Ureter (tissue), 1 donor: ENCODE measurements at places on chromosomes 3 and 15.

- DNase-seq: no peak
These were observed 100.1 kb downstream of the IGF2BP2 start for GRCh38 chr3:185724761-185725160.

DNA sequence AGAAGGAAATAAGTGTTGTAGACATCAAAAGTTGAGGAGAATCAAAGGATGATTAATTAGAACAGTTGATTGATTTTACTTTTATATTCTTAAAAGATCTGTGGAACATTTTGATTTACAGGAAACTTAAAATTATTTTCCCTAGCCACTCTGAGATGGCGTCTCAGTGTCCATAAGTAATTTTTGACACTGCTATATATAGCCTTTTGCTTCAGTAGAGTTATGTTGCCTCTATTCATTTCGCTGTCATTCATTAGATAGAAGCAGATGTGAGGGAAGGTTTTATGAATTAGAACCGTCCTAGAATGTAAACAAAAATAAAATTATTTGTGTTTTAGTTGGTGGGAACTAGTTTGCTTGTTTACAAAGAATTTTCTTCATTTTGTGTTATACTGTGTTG lies 51.1 kb upstream of the EIF3J start:
- no peak for DNase-seq

GRCh38 chr3:182331341-182331740 lies 462.0 kb upstream of the ATP11B start:
- DNase-seq: no peak

GRCh38 chr15:35885870-35886269 lies 339.9 kb upstream of the DPH6 start:
- DNase-seq: no peak

DNA sequence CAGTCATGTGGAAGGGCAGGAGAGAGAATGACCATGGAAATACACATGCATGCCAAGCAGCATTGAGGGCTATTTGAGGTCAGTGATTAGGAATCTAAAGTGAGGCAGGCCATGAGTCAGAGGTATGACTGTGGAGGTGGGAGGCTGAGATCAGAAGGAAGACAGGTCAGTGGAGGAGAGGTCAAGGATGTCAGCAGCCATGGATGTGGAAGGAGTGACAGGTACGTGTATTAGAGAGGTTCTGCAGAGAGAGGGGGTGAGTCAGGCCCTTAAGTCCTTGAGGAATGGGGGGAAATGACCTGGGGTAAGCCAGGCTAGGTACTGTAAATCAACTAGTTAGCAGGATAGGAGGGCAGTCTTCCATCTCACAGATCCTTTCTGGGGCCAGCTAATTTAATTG lies 166.6 kb downstream of the ANO10 start:
- DNase-seq: no peak

DNA sequence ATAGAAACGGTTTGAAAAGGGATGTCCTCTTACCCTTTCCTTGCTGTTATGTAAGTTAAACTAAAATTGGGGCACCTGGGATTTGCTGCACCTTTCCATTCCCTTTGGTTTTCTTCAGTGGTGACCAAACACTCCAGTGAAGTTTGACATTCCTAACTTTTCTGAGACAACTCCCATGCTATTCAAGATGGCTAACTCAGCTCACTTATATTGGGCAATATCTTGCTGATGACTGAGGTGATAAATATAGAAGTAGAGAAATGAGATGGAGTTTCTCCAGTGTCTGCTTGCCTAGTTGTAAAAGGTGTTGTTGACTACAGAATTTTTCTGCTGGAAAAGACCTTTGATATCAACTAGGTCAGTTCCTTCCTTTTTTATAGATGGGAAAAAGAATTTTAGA lies 291.8 kb downstream of the GAP43 start:
- DNase-seq: no peak

GRCh38 chr15:58758141-58758540 lies 8.6 kb upstream of the ADAM10 start:
- DNase-seq: no peak

DNA sequence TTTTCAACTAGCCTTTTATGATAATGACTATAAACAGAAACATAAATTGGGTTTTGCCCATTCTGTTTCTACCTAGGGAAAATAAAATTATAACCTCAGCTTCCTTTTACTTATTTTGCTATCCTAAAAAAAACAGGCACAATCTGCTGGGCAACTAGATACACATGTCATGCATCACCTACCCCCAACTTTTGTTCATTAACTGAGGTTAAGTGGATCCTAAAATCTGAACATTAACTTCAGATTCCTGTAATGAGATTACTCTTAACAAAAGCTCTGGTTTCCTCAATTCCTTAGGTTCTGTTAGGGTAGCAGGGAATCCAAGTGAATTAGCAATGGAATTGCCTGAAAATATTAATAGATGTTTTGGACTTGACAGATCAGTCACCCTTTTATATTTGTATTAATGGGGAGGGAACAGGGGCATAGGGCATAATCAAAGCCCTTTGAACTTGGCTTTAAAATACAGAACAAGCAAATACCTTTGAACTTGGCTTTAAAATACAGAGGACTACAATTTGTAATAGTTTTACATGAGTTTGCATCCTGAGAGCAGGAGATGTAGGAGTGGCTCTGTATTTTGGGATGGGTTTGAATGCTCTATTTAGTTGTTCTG lies 106.6 kb downstream of the FEZF2 start:
- no peak for DNase-seq

GRCh38 chr3:186915806-186916796 lies 14.2 kb upstream of the ST6GAL1 start:
- DNase-seq: no peak

DNA sequence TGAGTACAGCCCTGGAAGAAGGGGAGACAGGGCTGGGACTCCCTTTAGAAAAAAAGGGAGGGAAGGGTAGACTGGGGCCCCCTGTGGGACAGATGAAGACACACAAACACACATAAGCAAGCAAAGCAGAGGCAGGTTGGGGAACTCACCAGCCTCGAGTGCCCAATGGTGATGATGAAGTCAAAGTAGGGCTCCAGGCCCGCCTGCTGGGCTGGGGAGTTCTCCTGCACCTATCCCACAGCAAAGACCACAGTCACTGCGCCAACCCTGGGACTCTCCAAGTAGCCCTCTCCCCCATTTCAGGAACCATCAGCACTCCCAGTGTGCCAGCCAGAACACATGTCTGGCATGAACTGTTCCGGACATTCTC lies 4.1 kb downstream of the GORASP1 start:
- DNase-seq: peak; percentile 38

DNA sequence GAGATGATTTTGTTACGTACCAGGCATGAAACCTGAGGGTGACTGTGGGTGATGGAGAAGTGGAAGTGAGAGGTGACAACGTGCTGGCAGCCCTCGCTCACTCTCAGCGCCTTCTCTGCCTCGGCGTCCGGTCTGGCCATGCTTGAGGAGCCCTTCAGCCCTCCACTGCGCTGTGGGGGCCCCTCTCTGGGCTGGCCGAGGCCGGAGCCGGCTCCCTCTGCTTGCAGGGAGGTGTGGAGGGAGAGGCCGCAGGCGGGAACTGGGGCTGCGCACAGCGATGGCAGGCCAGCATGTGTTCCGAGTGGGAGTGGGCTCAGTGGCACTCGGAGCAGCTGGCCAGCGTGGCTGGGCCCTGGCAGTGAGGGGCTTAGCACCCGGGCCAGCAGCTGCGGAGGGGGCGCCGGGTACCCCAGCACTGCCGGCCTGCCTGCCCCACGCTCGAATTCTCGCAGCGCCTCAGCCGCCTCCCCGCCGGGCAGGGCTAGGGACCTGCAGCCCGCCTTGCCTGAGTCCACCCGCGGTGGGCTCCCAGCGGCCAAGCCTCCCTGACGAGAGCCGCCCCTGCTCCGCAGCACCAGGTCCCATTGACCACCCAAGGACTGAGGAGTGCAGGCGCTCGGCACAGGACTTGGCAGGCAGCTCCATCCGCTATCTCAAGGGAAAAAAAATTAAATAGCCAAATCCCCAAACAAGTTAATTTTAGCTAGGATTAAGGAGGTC lies 29.7 kb upstream of the MYRIP start:
- no peak for DNase-seq

DNA sequence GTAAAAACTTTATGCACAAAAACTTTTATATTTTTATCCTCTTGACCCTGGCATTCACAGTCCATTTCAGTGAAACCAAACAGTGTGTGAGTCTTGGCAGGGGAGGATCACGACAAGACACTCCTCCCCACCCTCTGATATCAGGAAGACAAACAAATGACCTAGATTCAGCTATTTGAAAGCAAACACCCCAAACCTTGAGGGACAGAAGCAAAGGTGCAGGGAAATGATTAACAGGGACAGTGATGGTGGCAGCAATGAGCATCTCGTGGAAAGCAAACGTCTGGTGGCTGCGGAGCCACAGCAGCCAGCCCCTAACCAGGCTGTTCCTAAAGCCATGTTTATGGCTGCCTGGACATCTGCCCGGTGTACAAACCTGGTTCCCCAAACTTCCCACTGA lies 52.1 kb downstream of the FSIP1 start:
- no peak for DNase-seq

- no peak for DNase-seq
These were observed 247.5 kb upstream of the LYSMD4 start for GRCh38 chr15:99980752-99981151.

GRCh38 chr3:197268294-197268693 lies 30.1 kb downstream of the DLG1 start:
- DNase-seq: no peak

DNA sequence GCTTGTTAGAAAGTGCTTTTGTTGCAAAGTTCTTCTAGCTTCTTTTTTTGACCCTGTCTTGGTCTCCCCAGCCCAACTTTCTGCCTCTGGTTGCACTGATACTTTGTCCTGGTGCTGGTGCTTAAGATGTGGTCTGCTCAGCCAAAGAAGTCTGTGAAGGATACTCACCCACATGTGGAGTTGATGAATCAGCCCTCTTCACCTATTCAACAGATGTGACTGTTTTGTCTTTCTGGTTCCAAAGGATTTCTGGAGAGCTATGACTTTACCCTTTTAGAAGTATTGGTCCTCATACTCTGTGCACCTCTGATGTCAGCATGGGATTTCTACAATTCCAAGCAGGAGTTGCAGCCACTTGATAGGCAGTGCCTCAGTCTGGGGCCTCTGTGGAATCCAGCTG lies 84.1 kb downstream of the PCCB start:
- DNase-seq: no peak

- DNase-seq: peak; percentile 53
These were observed 843 bp downstream of the GLCE start for GRCh38 chr15:69161079-69161877.

DNA sequence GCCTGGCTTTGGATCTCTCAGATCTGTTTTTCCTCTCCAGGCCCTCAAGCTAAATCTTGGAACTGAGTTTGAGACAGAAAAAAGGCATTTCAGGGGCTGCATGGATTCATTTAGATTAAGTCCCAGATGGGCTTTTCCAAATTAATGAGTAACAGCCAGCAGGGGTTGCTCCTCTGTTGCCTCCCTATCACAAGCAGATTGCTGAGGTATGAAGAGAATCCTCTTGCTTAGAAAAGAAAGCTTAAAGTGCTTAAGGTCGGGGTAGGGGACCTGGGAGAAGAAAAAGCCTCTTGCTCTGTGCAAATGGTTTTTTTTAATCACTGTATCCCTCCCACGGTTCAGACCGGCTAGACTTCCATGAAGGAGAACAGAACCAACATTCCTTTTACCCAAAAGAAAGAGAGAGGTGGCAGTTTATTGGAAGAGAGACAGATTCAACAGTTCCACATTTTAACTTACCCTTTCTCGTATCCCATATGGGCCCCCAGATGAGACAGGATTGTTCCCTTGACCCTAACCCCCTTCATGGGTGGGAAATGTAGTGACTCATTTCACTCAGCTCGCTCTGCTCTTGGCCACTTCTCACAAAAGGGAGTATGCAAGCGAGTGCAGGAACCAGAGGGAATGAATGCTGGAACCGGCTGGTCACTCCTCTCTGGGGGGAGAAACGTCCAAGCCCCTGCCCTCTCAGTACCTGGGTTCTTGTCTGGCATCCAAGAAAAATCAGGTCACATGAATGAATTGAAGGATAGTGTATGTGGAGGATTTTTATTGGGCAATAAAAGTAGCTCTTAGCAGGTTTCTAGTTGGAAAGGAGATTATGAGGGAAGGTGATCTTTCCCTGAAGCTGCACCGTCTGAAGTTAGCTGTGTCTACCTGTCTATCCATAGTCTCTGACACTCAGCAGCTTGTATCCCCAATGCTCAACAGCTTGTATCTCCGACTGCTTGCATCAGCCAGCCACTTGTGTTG lies 745.2 kb downstream of the SI start:
- no peak for DNase-seq

DNA sequence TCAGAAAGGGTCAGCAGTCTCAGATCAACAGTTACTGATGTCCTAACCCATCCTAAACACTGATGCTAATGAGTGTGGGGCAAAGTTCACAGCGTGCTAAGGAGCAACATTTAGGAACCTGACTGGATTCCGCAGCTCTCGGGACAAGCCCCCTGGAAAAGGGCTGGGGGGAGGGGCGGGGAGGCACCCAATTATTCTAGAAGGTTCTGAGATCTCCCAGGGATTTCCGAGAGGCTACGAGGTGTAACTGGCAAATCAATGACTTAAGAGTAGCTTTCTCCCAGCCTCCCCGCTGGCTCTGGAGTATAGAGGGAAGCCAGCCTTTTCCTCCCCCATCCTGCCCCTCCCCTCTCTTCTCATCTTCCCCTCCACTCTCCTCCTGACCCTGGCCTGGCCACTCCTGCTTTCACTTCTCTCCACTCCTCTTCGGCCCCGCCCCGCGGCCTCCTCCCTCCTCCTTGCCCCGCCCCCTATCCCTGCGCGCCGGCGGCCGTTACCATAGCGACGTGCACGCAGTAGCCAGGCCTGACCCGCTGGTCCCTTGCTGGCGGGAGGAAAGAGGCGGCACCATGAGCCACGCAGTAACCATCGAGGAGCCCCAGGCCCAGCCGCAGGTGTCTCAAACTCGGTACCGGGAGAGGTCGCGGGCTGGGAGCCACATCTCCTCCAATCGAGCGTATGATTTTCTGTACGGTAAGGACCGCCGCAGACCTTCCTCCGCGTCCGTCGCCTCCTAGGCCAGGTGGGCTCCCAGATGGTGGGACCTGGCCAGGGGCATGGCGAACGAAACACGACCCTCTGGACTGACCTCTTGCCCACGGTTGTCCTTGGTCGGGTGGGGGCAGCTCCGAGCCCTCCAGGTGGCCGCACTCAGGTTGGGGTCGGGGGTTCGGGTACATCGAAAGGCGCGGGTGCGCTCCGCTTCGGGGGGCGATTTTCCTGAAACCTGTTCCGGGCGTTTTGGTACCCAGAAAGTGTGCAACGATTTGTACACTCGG lies at the start of gene CFAP91:
TSS of gene CFAP91 (plus strand) at position 493 of the 998 bp plus-strand sequence. CDS start at position 570, 77 bp downstream.
- DNase-seq: peak; percentile 97

GRCh38 chr3:190089711-190090110 lies 31.0 kb downstream of the P3H2 start:
- DNase-seq: no peak

DNA sequence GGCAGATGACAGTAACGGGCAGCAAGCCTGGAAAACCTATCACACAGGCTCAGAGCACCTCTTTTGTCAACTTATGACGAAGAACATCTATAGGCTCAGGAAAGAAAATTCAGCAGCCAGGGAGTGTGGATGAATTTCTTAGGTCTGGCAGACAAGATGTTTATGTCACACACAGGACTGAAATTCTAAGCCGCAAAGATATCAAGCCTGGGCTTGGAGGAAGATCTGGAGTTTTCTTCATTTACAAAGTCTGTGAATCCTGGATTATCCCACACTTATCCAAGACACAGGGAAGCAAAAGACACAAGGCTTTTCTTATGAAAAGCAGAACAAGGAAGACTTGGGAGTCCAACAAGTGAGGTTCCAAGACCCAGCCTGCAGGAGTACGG lies 23.4 kb upstream of the CHCHD6 start:
- DNase-seq: no peak

GRCh38 chr3:23068016-23068728 lies 135.0 kb upstream of the UBE2E2 start:
- DNase-seq: no peak
